Fibroblast of skin of left biceps (primary cell): ENCODE measurements at places on chromosomes 1 and 21.

GRCh38 chr1:9716404-9717192 lies 65.1 kb downstream of the PIK3CD start:
- no peak for DNase-seq

DNA sequence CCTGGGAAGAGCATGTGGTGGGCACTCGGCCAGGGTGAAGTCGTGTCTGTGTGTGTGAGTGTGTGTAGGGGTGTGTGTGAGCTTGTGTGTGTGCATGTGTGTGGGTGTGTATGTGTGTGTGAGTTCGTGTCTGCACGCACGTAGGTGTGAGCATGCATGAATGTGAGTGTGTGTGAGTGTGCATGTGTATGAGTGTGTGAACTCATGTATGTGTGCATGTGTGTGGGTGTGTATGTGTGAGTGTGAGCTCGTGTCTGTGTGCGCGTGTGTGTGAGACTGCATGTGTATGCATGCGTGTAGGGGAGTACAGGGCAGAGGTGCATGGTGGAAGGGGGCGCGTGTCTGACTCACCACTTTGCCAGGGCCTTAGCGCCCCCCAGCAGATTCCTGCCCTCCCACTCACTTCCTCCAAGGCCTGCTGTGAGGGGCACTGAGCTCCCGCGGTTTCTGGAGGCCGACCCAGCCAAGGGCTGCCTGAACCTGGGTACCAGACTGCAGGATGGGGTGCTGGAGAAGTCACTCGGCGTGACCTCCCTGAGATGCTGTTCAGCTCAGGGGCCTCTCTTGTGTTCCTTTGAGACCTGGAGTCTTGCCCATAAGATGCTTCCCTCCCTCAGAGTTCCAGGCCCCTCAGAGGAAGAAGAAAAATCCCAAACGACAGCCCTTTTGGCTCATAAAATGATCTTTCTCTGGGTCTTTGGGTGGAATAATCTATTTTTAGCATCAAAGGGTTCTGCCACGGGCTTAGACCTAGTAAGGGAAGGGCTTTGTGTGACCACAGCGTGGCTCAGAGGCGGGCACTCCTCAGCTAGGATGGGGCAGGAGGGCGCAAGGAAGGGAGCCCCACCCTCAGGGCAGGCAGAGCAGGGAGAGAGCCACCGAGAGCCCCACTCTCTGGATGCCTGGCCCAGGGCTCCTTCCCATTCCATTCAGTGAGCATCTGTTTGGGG lies 41.1 kb upstream of the RUNX3 start:
- DNase-seq = no peak

GRCh38 chr1:86061551-86061990 lies 95.0 kb downstream of the COL24A1 start:
- DNase-seq = no peak

DNA sequence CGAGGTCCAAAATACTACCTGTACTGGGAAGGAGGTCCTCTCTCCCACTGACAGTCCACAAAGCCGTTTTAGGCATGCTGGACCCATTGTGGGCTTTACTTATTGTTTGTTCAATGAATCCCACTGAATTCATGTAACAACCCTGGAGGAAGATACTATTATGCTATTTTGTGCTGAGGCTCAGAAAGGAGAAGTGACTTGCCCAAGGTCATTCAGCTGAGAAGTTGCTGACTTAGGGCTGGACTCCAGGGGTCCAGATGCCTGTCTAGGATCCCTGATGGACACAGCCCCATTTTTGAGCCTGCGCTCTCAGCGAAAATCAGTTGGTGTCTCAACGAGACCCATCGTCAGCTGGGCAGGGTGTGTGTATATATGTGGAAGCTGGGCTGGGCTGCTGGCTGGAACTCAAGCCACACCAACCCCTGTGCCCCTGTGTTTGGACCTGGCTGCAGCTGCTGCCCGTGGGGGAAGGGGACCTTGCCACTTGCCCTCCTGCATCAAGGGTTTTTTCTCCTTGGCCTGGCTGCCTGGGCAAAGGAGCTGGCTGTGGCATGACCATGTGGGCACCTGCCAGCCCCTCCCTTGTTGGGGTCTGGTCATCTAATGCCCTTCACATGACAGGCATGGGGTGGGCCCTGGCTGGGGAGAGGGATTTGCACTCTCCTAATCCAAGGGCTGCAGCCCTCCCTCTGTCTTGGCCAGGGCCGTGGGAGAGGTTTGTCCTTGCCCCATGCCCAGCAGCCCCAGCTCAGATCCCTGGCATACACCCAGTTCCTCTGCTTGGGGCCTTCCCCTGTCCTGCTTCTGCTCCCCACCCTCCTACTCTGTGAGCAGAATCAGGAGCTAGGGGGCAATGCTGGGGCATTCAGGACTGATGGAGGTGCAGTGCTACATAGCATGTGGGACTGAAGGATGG lies 15.0 kb downstream of the KCNQ4 start:
- DNase-seq = no peak

DNA sequence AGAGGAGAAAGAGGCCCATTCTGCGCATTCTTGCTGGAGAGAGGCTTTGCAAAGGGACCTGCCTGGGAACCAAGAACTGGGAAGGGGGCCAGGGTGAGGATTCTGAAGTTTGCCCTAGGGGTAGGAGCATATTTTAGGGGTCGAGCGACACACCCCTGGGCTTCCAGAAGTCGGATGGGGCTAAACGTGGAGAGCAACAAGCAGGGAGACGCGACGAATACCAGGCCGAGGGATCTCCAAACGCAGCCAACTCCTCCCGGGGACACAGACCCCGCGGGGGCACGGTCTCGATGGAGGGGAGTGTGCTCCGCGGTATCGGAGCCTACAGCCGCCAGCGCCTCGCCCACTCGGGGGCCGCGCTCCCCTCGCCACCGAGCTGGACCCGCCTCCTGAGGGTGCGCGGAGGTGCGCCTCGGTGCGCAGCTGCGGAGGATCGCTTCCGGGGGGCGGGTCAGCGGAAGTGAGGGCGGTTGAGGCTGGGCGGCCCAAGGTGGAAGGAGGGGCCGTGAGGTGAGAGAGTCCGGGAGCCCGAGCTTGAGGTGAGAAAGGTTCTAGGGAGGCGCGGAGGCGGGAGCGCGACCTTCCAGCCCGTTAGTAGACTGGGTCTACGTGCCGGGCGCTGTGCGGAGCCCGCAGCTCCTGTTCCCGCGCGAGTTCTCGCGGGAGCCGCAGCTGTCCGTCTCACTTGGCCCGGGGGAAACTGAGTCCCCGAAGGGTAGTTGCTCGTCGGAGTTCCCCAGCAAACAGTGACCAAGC lies at the start of gene MTFR1L:
Gene MTFR1L, plus strand, starts transcription at position 464 of the 756 bp plus-strand sequence. CDS start 3,151 bp downstream, outside the sequence.
- peak; percentile 36 for DNase-seq

DNA sequence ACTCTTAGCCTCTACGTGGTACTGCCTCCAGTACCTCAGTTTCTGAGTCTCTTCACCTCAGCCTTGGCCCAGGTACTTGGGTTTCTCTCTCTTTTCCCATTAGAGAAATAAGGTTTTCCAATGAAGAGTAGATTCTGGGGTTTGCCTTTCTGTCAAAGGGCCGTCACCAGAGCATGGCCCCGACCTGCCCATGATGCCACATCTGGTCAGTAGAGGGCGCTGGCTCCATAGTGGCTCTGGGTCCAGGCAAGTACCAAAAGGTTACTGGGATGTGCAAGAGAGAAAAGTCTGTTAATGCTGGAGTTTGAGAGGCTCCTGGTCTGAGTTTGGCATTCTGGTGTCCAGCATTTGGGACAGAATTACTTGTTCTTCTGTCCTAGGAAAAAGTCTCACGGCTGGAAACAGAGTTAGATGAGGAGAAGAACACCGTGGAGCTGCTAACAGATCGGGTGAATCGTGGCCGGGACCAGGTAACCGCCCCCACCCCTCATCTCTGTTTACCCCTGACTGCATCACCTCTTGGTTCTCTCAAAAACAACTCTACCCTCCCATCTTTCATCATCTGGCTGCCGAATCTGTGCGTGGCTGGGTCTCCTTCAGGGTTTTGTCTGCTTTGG lies 5.3 kb upstream of the TUFT1 start:
- DNase-seq = no peak

- no peak for DNase-seq
These were observed 5.8 kb downstream of the PCNT start for GRCh38 chr21:46329796-46330195.

GRCh38 chr1:55893155-55893554 lies 678.0 kb upstream of the USP24 start:
- no peak for DNase-seq

DNA sequence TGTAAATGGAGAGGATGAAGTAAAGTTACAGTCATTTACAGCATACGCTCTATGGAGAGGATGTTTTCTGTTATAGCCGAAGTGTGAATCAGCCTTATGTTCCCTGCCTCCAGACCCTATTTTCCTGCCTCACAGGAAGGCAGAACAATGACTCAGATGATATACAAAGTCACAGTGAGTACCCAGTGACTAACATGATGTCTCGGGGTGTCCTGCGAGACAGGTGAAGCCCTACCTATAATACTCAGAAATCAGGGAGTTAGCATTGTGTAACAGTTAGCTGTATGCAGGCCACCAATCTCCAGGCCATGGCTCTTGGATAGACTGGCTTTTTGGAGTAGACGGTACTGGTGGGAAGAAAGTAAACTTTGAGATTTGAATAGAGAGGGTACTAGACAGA lies 55.6 kb upstream of the FBXO28 start:
- DNase-seq = no peak

DNA sequence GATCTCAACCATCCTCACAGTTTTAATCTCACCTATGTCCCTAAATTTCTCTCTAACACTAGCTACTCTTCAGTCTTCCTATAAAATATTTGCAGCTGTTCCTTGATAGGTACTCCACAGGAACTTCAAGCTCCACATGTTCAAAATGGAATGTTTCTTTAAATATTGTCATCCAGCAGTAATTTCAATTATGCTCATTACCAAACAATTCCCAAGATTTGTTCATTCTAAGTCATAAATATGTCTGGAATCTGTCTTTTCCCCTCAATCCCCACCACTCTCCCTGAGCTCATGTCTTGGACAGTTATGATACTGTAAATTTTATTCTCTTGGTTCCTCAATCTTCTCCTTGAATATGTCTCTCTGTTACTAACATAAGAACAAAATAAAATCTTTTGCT lies 214.4 kb downstream of the NRIP1 start:
- DNase-seq = peak; percentile 52

GRCh38 chr1:179169616-179170467 lies 59.6 kb downstream of the ABL2 start:
- DNase-seq = peak; percentile 58

- DNase-seq = no peak
These were observed 549.6 kb downstream of the KIF26B start for GRCh38 chr1:245704341-245704740.

GRCh38 chr1:107795441-107795840 lies 169.5 kb downstream of the VAV3 start:
- no peak for DNase-seq

DNA sequence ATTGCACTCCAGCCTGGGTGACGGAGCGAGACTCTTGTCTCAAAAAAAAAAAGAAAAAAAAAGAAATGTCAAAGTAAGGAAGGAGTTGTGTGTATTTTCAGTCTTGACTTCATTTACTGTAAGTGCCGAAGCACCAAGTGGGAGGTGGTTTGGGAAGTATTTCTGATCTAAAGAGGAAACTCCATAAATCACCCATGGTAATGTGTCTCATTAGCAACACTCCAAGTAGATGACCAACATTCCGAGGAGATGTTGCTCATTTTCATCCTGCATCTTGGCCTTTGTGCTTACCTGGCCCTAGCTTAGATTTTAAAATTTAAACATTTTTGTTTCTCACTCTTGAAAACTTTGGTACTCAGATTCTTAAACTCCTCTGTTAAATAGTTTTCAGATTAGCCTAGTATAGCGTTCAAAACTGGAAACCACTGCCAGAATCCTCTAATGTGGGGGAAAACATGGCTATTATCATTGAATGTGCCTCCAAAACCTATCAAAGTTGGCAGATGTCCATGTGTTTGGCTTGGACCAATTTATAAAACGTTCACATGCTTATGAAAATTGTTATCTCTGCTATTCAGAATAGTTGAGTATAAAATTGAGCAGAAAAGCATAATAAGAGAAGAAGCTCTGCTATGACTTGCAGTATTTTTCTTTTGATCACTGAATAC lies 110.4 kb downstream of the NFIA start:
- DNase-seq = no peak

GRCh38 chr1:6348511-6349191 lies 44.9 kb downstream of the ACOT7 start:
- no peak for DNase-seq
